ENCODE measurements at places on chromosomes 3 and 15. TPM values are rescaled to one million over a fixed set of nuclear protein-coding genes. Genes with fewer than 3 reads are reported as not detected.

HIGD1A gene
- 78.2 TPM for total RNA-seq

ATP13A4 gene
- not detected for total RNA-seq

MAP1A gene
- 29.1 TPM for total RNA-seq

NDN gene
- total RNA-seq = 172 TPM

FAM107A gene
- total RNA-seq = 0.32 TPM

ANKRD34C gene
- not detected for total RNA-seq

PP2D1 gene
- not detected for total RNA-seq

Measured in epithelial cell of alveolus of lung (primary cell).